ENCODE measurements at places on chromosomes 6 and 20. TPM values are rescaled to one million over a fixed set of nuclear protein-coding genes. Genes with fewer than 3 reads are reported as not detected.

PNPLA1 gene
- 1.4 TPM for total RNA-seq

DNA sequence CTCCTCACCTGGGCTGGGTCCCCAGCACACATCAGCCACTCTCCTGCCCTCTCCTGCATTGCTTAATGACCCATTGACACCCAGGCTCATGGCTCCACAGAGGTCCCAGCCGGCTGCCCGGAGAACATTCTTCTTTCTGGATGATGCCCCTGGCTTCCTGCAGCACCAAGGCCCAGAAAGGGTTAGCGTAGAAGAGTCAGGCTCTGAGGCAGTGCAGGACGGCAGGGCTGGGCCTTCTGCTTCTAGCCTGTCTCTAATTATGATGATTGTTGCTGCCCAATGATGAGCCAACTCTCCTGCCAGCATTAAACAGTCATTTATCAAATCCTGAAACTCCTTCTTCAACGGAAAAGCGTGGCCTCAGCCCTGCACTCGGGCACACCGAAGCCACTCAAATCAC is 66.4 kb downstream of the ZNF217 start:
- no peak for DNase-seq

DNA sequence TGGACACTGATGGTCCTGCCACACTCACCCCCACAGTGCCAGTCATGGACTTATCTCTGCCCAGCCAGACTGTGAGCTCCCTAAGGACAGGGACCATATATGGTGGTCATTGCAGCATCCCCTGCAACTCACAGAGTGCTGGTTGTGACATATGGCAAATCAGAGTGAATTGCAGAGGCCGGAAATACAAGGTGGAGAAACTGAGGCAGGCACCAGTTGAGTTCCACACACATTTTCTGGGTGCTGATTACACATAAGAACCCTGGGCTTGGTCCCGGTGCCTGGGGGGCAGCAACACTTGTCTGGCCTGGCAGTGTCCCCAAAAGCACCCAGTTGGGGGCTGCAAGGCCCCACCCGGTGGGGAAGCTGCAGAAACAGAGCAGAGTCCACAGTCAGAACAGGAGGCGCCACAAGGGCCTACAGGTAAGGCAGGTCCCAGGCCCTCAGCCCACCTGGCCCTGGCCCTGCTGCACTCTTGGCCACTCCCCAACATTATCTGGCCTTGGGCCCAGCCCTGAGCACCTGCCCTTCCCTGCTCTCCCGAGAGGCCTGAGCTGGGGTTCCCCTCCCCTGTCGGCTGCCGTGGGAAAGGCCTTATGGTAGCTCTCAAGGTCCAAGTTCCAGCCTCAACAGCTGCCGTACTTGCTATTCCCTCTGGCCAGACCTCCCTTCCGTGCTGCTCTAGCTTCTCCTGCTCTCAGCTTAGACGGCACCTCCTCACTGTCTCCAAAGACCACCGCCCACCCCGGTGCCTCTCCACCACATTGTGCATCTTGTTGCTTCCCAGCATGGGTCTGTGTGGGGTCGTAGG is 140.8 kb upstream of the PTPN1 start:
- DNase-seq, result no peak

BPIFB1 gene
- 1.4 TPM for total RNA-seq

DNA sequence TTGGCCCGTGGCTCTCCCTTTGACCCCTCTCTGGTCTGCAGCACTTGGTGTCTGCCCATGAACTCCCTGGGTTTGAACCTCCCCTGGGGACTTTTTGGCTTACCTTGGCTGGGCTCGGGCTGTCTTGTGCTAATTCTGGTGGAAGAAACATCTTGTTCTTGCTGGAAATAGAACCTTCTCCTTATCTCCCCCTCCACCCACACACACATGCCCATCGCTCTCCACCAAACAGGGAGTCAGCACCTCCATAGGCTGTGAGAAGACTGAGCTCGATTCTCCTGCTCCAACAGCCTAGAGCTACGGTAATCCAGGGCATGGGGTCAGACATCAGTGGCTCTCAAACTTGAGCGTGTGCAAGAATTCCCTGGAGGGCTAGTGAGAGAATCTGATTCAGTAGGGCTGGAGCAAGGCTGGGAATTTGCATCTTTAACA is 114.4 kb upstream of the SLC22A23 start:
- DNase-seq, result no peak

DNA sequence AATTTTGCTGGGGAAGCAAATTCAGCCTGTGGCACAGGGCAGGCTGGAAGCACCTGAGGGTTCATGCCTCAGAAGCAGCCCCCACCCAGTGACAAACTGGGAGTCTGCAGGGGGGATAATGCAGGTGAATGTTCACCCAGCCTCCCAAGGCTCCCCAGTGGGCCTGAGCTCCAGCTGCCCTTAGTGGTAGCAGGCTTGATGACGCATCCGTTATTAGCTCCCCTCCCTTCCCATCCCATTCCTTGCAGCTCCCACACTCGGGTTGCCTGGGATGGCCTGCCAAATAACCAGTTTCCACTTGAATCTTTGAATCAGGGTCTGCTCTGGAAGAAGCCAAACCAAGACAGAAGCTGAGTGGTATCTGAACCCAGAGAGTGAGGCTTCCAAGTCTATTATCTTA is 15.8 kb downstream of the KCNK15 start:
- no peak for DNase-seq

Data from umbilical cord (tissue), 2 donors.